ENCODE measurements at places on chromosomes 3 and 15.
A peak's percentile ranks its signal among the peaks of the same experiment; 100 is the strongest.

- no peak for DNase-seq
Measured at GRCh38 chr3:49199900-49200281, 28.5 kb downstream of the KLHDC8B start.

- no peak for DNase-seq
Measured at GRCh38 chr3:42119561-42120355, 28.6 kb downstream of the TRAK1 start.

- no peak for DNase-seq
Measured at GRCh38 chr15:82958638-82959037, 6.1 kb upstream of the HOMER2 start.

DNA sequence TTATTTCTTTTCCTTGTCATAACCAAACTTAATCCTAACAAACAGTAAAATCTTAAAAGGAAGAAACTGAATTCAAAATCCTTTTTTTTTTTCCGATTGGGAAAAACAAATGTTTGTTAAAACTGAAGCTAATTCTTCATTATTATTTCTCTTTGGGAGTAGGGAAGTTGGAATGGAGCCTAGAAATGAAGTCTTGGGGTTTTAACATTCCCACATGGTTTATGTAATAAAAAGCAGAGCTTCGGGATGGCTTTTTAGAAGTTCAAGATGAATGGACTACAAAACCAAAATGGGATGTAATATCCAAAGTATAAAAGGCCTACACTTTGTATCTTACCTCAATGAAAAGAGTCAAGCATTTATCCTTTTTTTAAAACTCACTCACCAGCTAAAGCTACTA, 189.0 kb upstream of the TMC3 start:
- DNase-seq = no peak

- DNase-seq = peak; percentile 67
Measured at GRCh38 chr3:14124223-14124614, 451 bp downstream of the CHCHD4 start.

DNA sequence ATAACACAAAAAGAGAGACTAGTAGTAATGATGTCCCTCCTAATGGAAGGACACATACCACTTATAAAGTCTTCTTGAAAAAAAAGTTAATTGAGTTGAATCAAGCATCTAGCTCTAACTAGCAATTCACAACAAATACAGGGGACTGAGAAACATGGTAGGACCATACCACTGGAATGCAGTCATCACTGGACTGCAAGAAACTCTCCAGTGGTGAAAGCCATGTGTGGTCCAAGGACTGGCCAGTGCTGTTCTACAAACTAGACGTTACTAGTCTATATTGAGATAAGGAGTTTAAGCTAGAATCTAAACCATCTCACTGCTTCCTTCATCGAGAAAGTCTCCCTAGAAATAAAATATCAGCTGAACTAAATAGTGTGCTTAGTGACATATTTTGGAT, 16.7 kb downstream of the FBN1 start:
- no peak for DNase-seq

DNA sequence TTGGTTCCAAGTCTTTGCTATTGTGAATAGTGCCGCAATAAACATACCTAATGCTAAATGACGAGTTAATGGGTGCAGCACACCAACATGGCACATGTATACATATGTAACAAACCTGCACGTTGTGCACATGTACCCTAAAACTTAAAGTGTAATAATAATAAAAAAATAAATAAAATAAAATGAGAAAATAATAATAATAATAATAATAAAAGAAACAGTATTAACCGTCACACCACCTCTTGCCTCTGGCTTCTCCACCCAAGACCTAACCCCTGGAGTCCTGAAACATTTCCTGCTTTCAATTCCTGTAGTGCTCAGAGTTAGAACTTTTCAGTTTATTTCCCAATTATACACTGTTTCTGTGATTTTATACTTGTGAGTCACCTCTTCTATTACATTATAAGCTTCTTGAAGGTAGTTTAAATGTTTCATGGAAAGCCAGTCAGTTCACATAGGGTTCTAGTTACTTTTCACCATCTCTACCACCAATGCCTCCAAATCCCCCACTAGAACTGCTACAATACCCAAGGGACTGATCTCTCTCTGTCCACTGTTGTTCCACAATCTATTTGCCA, 18.4 kb upstream of the GHSR start:
- no peak for DNase-seq

- DNase-seq = no peak
Measured at GRCh38 chr3:183475016-183475763, 46.8 kb upstream of the MCF2L2 start.

GRCh38 chr3:183319371-183319770, 66.3 kb downstream of the B3GNT5 start:
- DNase-seq = no peak

- DNase-seq = no peak
Measured at GRCh38 chr3:169945313-169945712, 21.3 kb upstream of the SEC62 start.

DNA sequence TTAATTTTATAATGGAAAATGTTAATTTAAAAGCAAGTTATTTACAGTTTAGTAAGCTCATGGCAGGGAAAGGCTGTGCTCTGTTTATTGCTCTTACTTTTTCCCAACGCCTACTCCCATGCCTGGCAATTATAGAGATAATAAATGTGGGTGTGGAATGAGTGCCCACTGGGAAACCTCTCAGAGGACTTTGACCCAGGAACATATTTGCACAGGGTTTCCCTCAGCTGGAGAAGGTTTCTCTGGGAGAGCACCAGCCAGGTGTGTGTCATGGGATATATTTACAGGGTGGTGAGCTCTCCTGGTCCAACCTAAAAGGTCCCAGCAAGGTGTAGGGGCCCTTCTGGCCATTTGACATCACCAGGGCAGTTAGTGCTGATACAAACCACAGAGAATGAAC, 27.9 kb downstream of the ZNF710 start:
- no peak for DNase-seq

DNA sequence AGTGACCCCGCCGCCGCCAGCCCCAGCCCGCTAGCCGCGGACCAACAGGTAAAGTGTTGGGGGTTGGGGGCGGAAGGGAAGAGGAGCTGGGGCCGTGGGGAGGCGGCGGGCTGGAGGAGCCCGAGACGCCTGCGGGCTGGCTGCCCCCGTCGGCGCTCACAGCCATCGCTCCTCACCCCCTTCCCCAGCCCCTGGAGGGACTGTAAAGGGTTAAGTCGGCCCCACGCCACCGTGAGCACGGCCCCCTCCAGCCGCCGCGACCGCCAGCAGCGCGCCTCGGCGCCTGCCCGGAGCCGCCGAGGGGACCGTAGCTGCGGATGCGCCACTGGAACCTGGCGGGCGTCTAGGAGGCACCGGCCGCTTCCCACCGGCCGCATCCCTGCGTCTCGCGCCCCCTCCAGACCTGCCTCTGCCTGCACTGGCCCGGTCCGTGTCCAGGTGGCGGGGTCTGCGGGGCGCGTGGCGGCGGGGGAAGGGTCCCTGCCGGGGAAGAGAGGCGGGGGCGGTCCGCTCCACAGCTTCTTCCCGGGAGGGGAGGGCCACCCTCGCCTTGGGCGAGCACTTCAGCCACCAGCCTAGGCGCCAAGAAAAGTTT, 522 bp downstream of the MED12L start:
- peak; percentile 15 for DNase-seq

DNA sequence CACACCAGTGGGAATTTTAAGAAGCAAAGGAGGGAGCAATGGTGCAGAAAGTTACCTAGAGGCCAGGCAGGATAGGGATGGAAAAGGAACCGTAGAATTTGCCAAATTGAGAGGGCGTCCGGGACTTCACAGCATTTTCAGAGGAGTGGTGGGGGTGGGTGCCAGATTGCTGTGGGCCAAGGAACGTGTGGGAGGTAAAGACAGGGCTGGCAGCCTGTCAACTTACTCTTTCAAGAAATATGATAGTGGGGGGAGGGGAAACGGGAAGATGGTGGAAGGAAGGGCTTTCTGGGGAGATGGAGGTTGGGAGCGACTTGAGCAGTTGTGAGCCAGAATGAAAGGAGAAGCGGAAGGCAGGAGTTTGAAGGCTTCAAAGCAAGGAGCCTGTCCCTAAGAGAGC, 1.4 kb upstream of the SLC6A11 start:
- no peak for DNase-seq

DNA sequence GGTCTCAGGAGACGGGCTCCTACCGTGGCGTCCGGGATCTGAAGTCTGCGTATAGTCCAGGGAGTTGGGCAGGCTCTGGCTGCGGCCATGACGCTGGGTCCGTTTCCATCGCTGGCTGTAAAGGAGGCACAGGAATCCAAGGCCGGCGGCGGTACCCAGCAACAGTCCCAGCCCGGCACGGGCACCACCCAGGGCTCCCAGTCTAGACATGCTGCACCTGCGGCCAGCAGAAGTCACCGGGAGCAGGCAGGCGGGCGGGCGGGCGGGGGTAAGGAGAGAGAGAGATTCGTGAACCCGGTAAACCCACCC, 526 bp downstream of the RMDN3 start:
- DNase-seq = no peak

DNA sequence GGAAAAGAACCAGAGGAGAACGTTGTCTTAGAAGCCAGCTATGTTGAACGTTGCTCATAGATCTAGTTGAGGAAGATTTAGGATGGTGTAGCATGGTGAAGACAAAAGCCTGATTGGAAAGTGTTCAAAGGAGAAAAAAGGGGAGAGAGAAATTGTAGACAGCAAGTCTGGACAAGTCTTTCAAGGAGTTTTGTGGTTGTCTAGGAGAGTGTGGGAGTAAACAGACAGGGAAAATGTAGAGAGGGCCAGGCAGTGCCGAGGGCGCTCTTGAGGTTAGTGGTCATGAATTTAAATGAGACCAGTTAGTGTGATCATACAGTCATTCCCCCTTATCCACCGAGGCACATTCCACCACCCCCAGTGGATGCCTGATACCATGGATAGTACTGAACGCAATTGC, 167.5 kb upstream of the IL12A start:
- DNase-seq = no peak

GRCh38 chr15:46660096-46660842, 1025.4 kb downstream of the SQOR start:
- no peak for DNase-seq

DNA sequence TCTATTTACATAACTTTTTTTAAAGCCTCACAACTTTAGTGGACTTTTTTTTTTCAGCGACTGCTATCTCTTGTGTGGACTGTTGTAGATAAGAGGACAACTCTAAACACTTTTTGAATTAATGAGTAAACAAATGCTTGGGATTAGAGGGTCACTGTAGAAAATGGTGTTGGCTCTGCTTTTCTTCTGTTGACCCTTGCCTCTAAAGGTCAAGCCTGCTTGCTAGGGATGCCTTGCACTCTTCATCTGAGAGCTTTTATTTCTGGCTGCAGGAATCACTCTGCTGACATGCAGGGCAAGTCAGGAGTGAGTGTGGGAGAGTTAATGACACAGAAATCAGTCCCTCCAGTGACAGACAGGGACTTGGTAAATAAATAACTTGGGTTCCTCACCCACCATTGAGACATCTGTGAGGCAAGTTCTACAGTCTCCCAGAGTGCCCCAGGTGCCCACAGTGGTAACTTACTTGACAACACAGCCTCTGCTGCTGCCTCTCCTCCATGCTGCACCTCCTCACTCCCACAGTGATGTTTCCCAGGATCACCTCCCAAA, 390.1 kb downstream of the IL20RB start:
- no peak for DNase-seq

DNA sequence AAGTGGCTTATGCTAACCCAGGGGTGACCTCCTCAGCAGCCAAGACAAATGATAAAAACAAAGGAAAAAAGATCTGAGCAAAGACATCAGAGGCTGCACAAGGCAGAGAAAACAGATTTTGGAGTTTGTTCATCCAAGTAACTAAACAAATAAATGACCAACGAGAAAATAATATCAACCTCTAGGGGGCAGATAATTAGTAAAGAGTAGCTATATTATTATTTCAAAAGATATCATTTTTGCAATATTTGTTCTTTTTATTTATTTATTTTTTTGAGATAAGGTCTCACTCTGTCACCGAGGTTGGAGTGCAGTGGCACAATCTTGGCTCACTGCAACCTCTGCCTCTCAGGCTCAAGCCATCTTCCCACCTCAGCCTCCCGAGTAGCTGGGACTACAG, 101.8 kb downstream of the PCCB start:
- no peak for DNase-seq

- DNase-seq = no peak
Measured at GRCh38 chr3:64021922-64022321, 1.4 kb downstream of the PSMD6 start.

- no peak for DNase-seq
Measured at GRCh38 chr3:177341736-177342419, 144.6 kb upstream of the TBL1XR1 start.

- DNase-seq = no peak
Measured at GRCh38 chr3:171678971-171679492, 131.3 kb downstream of the PLD1 start.

DNA sequence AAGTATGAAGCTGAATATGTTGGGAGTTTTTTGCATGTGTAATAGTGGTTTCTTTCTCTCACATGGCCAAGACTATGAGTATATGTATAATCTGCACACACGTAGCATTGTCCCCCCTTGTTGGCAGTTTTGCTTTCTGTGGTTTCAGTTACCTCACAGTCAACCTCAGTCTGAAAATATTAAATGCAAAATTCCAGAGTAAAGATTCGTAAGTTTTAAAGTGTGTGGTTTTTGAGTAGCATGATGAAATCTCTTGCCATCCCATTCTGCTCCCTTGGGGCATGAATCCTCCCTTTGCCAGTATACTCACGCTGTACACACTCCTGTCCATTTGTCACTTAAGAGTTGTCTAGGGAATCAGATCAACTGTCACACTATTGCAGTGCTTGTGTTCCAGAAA, 742.0 kb upstream of the CCDC54 start:
- no peak for DNase-seq

DNA sequence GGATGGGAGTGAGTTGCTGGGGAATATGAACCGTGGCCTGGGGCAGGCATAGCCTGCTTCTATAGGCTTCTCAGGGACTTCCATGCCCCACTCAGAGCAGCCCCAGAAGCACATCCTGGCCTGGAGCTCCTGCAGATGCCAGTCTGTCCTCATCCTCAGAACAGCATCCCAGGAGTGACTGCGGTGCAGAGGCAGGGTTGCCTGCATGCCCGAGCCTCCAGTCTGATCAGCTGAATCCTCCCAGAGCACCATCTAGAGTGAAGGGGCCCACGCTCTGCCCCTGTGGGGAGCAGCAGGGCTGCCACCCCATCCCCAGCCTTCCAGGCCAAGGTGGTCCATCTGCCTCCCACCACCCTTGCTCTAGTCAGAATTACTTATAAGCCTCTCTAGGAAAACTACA, 44.7 kb upstream of the APEH start:
- DNase-seq = no peak

Data from GM19239 (cell line).